ENCODE measurements at places on chromosomes 5 and 9.

- no peak for DNase-seq
Measured at GRCh38 chr5:92599217-92599810, 981.7 kb downstream of the NR2F1-AS1 start.

DNA sequence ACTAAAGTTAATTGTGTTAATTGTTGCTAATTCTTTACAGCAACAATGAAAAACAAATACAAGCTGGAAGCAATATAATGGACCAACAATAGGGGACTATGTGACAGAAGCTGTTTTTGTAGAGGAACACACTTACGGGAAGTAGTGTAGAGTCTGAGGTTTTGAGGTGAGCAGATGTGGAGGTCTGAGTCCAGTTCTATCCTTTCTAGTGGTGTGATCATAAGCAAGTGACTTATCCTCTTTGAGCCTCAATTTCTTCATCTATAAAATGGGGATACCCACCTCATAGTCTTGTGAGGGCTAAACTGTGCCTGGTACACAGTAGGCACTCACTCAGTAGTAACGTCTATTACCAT is 28.3 kb downstream of the ALG2 start:
- DNase-seq: no peak

GRCh38 chr5:159504106-159504856 is 174.0 kb upstream of the IL12B start:
- DNase-seq: no peak

DNA sequence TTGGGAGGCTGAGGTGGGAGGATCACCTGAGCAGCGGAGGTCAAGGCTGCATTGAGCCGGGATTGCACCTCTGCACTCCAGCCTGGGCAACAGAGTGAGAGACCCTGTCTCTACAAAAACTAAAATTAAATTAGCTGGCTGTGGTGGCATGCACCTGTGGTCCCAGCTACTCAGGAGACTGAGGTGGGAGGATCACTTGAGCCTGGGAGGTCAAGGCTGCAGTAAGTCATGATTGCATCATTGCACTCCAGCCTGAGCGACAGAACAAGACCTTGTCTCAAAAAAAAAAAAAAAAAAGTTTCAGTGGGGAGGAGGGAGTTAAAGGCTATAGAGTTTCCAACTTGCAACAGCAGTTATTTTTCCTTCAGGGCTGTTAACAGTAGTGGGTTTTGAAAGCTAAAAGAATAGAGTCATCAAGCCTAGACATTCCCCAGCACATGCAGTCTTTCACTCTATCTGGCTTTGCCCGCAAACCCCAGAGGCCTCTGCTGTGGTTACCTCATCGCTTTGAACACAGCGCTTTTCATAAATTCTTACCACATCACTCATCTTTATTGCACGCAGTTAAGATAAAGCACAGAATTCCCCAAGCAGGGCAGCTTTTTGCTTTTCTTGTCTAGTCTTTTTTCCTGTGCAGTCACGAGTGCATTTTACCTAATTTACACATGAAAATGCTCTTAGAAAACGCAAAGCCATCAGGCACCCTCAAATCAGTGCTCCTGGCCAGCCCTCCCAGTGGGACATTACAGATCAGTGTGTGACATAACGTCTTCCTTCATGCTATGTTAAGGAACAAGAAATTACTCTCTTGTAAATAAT is 8.7 kb upstream of the SLC2A8 start:
- DNase-seq: peak; percentile 88

GRCh38 chr5:68169903-68170302 is 45.7 kb upstream of the PIK3R1 start:
- DNase-seq: no peak

GRCh38 chr9:6889868-6890267 is 132.1 kb downstream of the KDM4C start:
- peak; percentile 22 for DNase-seq

GRCh38 chr5:174935854-174936474 is 211.6 kb downstream of the MSX2 start:
- no peak for DNase-seq

DNA sequence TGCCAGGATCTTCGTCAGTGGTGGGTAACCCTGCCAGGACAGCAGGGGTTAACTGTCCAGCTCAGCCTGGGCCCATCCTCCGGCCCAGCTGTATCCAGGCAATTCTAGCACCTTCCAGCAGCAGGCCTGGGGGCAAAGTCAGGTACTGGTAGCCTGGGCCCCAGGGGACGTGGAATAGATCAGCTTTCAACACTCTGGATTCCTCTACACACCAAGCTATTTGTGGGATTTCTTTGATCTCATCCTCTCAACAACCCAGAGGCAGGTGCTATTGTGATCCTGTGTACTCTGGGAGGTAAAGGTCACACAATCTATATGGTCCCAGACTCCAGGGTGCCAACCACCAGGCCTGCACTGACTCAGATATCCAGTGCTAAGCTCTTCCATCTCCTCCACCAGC is 8.7 kb upstream of the SPOUT1 start:
- no peak for DNase-seq

DNA sequence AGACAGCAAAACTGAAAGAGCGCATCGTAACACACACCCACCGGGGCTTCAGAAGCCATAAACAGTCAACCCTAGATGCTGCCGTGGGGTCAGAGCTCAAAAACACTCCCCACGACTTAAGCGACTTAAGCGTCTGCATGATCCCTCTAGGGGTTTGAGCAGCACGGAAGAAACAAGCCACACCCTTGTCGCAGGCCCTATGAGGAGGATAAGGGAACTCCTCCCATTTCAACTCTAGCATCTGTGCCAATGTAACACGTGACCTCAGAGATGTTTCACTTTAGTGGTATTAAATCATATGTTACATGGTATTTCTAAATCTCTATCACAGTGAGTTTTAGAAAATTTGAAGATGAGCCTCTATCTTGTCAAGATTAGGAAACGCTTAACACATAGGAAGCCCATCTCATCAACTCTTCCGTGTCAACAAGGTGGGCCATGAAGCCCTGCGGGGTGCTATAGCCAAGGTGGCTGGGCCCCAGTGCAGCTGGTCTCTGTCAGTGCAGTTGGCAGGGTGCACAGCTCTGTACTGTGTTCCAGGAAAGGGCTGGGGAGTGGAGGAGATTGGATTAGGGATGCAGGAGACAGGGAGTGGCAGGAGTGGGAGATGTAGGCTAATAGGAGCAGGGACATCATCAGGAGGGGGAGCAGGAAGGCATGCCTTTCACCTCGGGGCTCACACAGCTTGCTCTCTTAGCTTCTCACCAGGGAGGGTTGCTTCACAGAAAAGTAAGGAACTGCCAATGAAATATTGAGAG is 33.1 kb downstream of the ZCCHC9 start:
- no peak for DNase-seq

- DNase-seq: no peak
Measured at GRCh38 chr5:127492854-127493738, 24.3 kb upstream of the PRRC1 start.

- no peak for DNase-seq
Measured at GRCh38 chr5:157252711-157253465, 13.0 kb upstream of the CYFIP2 start.

- no peak for DNase-seq
Measured at GRCh38 chr5:169550227-169550626, 33.3 kb upstream of the SPDL1 start.

DNA sequence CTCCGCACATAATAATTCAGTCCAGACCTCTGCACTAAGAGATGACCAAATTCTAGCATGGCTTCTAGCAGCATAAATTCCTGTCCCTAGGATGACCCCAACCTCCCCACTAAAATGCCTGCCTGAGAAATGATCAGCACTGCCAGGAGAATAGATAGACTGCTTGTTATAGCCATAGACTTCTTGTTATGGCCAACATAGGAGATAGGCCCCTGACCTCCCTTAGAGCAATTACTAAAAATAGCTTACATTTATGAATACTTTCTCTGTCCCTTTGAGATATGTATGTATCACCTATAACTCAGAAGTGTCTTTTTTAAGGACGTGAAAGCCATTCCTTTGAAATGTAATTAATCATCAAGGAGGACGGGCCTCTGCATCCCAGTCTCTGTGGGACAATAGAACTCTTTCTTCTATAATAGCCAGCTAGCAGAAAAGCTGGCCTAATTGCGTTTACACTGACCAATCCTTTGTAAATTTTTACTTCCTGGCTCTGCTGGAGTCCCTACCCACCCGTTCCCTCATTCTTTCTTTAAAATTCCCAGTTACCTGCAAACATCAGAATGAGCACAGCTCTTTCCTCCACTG is 1002.7 kb downstream of the CDH18 start:
- no peak for DNase-seq

DNA sequence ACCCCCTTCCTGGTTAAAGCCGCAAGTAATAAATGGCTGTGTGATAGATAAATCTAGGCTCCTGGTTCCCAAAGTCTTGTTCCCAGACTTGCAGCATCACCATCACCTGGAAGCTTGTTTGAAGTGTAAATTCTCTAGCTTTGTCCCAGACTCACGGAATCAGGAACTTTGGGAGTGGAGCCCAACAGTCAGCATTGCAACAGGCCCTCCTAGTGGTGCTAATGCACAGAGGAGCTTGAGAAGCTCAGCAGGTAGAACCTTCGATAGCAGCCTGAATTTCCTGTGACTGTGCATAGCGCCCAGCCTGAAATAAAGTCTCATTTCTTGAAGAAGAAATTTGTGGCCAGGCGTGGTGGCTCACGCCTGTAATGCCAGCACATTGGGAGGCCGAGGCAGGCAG is 30.3 kb upstream of the MELK start:
- no peak for DNase-seq

DNA sequence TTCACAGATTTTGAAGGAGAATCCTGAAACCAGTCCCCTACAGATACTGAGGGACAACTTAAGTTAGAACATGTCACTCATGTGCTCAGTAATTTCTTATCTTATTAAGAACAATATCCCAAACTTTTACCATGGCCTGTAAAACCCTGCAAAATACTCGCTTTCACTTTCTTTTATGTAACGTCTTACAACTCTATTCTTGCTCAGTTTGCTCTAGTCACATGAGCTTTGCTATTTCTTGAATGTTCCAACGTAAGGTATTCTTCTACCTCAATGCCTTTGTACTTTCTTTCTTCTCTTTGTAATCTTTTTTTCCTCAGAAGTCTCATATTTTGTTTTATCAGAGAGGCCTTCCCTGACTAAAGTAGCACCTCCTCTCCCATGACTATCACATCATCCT is 14.1 kb downstream of the TMEM38B start:
- no peak for DNase-seq

GRCh38 chr5:60522292-60522905 is 177.6 kb downstream of the DEPDC1B start:
- no peak for DNase-seq

- DNase-seq: no peak
Measured at GRCh38 chr9:124576751-124577150, 69.6 kb upstream of the NR5A1 start.

DNA sequence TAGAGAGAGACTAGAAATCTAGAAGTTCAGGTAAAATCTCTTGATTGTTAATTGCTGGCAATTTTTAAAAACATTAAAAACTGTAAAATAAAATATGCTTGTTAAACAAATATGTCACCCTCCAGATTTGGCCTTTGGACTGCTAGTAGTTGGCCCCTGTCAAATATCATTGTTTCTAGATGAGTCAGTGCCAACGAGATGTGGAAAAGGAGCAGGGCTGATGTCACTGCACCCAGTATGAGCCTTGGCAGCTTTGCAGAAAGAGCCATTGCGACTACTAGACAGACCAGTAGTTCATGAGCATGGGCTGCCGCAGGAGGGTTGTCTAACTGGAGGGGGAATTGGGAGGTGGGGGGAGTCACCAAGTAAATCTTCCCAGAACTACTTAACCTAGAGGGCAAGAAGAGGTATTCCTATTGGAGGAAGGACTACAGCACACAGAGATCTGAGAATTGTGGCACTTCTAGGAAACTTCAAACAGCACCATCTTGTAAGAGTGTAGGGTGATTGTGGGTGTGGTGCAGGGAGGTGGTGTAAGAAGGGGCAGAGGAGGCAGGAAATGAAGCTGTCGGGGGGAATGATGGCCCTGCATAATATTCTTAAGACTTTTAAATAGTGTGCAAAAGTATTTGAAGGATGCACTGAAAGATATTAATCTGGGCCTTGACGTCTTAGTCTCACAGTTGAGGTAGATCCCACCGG is 7.1 kb upstream of the DOCK2 start:
- DNase-seq: no peak

DNA sequence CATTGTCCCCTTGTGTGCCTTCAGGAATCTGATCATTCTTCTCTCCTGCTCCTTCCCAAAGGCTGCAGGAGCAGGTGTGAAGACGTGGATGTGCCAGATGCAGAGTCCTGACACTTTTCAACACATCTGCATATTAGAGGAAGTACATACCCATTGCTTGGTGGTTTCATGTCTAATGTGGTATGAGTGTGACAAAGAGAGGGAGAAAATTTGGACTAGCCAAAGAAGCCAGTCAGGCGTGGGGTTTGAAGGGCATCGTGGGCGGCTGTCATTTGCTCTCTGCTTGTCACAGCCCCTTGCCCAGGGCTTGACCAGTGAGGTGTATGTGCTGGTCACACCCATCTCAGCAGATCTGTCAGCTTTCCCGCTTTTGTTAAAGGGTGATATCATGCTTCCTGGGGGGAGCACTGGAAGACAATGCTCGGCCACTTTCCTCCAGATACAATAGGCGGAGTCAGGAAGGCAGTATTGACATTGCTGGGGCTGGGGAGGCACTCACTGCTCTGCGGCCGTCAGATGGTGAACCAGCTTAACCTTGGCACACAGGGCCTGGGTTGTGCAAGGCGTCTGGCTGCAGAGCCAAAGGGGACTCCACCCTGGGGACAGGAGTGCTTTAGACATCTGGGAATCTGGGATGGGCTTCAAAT is 8.6 kb downstream of the TEK start:
- DNase-seq: no peak

GRCh38 chr9:125509476-125509875 is 197.5 kb downstream of the MAPKAP1 start:
- DNase-seq: no peak

DNA sequence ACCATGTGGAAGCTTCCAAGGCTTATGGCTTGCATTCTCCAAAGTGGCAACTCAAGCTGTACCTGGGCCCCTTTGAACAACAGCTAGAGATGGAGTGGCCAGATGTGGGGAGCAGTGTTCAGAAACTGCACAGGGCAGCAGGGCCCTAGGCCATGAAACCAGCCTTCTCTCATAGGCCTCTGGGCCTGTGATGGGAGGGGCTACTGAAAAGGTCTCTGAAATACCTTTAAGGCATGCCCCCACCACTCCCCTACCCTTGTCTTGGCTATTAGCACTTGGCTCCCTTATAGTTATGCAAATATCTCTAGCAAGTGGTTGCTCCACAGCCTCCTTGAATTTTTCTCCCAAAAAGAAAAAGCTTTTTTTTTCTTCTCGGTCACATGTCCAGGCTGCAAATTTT is 1014.6 kb downstream of the DTWD2 start:
- no peak for DNase-seq

- DNase-seq: no peak
Measured at GRCh38 chr5:32942225-32942989, 231.3 kb downstream of the NPR3 start.

- DNase-seq: no peak
Measured at GRCh38 chr5:168879929-168880328, 300.8 kb upstream of the PANK3 start.

DNA sequence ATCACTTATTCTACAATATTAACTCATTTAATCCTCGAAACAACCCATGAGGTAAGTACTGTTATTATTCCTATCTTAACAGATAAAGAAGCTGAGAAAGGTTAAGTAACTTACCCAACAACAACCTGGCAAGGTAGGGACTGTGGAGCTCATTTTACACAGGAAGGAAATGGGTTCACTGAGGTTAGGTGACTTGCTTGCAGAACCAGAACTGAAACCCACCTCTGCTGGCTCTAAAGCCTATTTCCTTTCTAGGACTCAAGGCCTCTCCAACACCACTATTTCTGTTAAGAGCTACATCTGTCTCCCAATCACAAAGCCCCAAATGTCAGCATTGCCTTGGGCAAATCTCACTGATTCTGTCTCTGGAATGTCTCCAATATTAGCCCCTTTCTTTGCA is 38.9 kb upstream of the IFNK start:
- no peak for DNase-seq

All from SIG-M5 (cell line).